Muscle of arm (tissue), 14 donors: ENCODE measurements at places on chromosomes 16 and 17. TPM values are rescaled to one million over a fixed set of nuclear protein-coding genes. Genes with fewer than 3 reads are reported as not detected.

TLCD3B gene
- polyA plus RNA-seq = 0.80 TPM

ELAC2 gene
- polyA plus RNA-seq = 54.9 TPM

PITPNM3 gene
- polyA plus RNA-seq = 6.0 TPM

NSRP1 gene
- 35.8 TPM for polyA plus RNA-seq

KRT28 gene
- polyA plus RNA-seq = not detected

ABCC11 gene
- not detected for polyA plus RNA-seq

MFSD6L gene
- 0.17 TPM for polyA plus RNA-seq

SCIMP gene
- 1.3 TPM for polyA plus RNA-seq

BCAR1 gene
- polyA plus RNA-seq = 50.9 TPM

KCTD19 gene
- polyA plus RNA-seq = 0.33 TPM

MYH1 gene
- 17.8 TPM for polyA plus RNA-seq

IRF8 gene
- 6.6 TPM for polyA plus RNA-seq

GPR179 gene
- 0.78 TPM for polyA plus RNA-seq

KRT40 gene
- polyA plus RNA-seq = 3.1 TPM

PCGF2 gene
- 37.3 TPM for polyA plus RNA-seq
